ENCODE measurements at places on chromosomes 7 and 10. TPM values are rescaled to one million over a fixed set of nuclear protein-coding genes. Genes with fewer than 3 reads are reported as not detected.

The SFRP5 gene
- 1.9 TPM for total RNA-seq

The UTF1 gene
- not detected for total RNA-seq

The IDI2 gene
- total RNA-seq: not detected

The ZNF518A gene
- total RNA-seq: 19.5 TPM

The PRRT4 gene
- 0.85 TPM for total RNA-seq

The NUDT5 gene
- 47.2 TPM for total RNA-seq

The FXYD4 gene
- total RNA-seq: 6.0 TPM

The PODXL gene
- total RNA-seq: 62.1 TPM

The PDIA4 gene
- total RNA-seq: 204 TPM

The OPN1SW gene
- total RNA-seq: not detected

The MAGI2 gene
- 8.1 TPM for total RNA-seq

The WNT8B gene
- 0.13 TPM for total RNA-seq

The ARL5B gene
- total RNA-seq: 15.1 TPM

The BAMBI gene
- total RNA-seq: 7.5 TPM

The DDC gene
- 0.90 TPM for total RNA-seq

The SLC18A3 gene
- total RNA-seq: not detected

The SCART1 gene
- 1.7 TPM for total RNA-seq

The LRRC27 gene
- 11.7 TPM for total RNA-seq

The SDK1 gene
- 5.5 TPM for total RNA-seq

The NME8 gene
- total RNA-seq: 0.32 TPM

The TWIST1 gene
- total RNA-seq: 0.47 TPM

The DMBT1 gene
- 47.5 TPM for total RNA-seq

The PRLHR gene
- not detected for total RNA-seq

The GOLGA7B gene
- 0.68 TPM for total RNA-seq

The RRP12 gene
- 40.4 TPM for total RNA-seq

The CCSER2 gene
- total RNA-seq: 65.5 TPM

The CTNNA3 gene
- 1.1 TPM for total RNA-seq
